ENCODE measurements at places on chromosomes 7 and 10. TPM values are rescaled to one million over a fixed set of nuclear protein-coding genes. Genes with fewer than 3 reads are reported as not detected.

Gene WDR37
- total RNA-seq = 10.9 TPM

Gene FAM25A
- total RNA-seq = 11.4 TPM

Gene RNF32
- total RNA-seq = 2.7 TPM

Gene ZNF248
- 10.7 TPM for total RNA-seq

Gene KCNH2
- 1.5 TPM for total RNA-seq

Gene PTPN20
- total RNA-seq = 19.1 TPM

Gene TRPV6
- 14.7 TPM for total RNA-seq

Gene C7orf33
- total RNA-seq = not detected

Gene DRGX
- total RNA-seq = not detected

Gene ITPRID1
- total RNA-seq = not detected

Gene OLAH
- total RNA-seq = not detected

Gene GOLGA7B
- 1.1 TPM for total RNA-seq

Gene ACTL6B
- not detected for total RNA-seq

Gene CCZ1
- 54.3 TPM for total RNA-seq

Gene CFAP46
- total RNA-seq = not detected

Gene ZNF727
- not detected for total RNA-seq

Gene BCAP29
- total RNA-seq = 58.3 TPM

Gene STEAP4
- 12.1 TPM for total RNA-seq
